Right renal pelvis (tissue), 4 donors: ENCODE measurements at places on chromosomes 4 and X. TPM values are rescaled to one million over a fixed set of nuclear protein-coding genes. Genes with fewer than 3 reads are reported as not detected.

The TDO2 gene
- polyA plus RNA-seq = 3.3 TPM

The DCAF4L1 gene
- 0.19 TPM for polyA plus RNA-seq

The ARFIP1 gene
- polyA plus RNA-seq = 45.6 TPM

The RAB9B gene
- 3.2 TPM for polyA plus RNA-seq

The SLITRK4 gene
- polyA plus RNA-seq = 18.8 TPM

The SPOCK3 gene
- polyA plus RNA-seq = 8.5 TPM

The IL13RA2 gene
- polyA plus RNA-seq = 1.7 TPM

The CSAG3 gene
- not detected for polyA plus RNA-seq

The DNAAF6 gene
- 0.06 TPM for polyA plus RNA-seq

The CD99 gene
- polyA plus RNA-seq = 229 TPM

The RRH gene
- polyA plus RNA-seq = 0.79 TPM

The C4orf50 gene
- 0.01 TPM for polyA plus RNA-seq

The GAGE12F gene
- polyA plus RNA-seq = not detected

The GPR119 gene
- not detected for polyA plus RNA-seq

The NPY1R gene
- polyA plus RNA-seq = 19.2 TPM

The RPL10 gene
- 3,215 TPM for polyA plus RNA-seq

The GATA1 gene
- polyA plus RNA-seq = 0.53 TPM

The JAKMIP1 gene
- polyA plus RNA-seq = not detected

The SYTL4 gene
- polyA plus RNA-seq = 24.1 TPM

The PFKFB1 gene
- polyA plus RNA-seq = 0.45 TPM

The ADAMTS3 gene
- 9.6 TPM for polyA plus RNA-seq

The MRFAP1 gene
- polyA plus RNA-seq = 446 TPM

The AR gene
- polyA plus RNA-seq = 4.2 TPM

The FAM133A gene
- polyA plus RNA-seq = 0.08 TPM

The RNF175 gene
- 5.2 TPM for polyA plus RNA-seq

The GPRASP2 gene
- polyA plus RNA-seq = 40.5 TPM

The HSFX2 gene
- polyA plus RNA-seq = 0.46 TPM

The CT45A5 gene
- polyA plus RNA-seq = not detected

The MAGEB2 gene
- not detected for polyA plus RNA-seq

The ADGRG4 gene
- polyA plus RNA-seq = not detected
